ENCODE measurements at places on chromosomes 3 and 15. TPM values are rescaled to one million over a fixed set of nuclear protein-coding genes. Genes with fewer than 3 reads are reported as not detected.

DNA sequence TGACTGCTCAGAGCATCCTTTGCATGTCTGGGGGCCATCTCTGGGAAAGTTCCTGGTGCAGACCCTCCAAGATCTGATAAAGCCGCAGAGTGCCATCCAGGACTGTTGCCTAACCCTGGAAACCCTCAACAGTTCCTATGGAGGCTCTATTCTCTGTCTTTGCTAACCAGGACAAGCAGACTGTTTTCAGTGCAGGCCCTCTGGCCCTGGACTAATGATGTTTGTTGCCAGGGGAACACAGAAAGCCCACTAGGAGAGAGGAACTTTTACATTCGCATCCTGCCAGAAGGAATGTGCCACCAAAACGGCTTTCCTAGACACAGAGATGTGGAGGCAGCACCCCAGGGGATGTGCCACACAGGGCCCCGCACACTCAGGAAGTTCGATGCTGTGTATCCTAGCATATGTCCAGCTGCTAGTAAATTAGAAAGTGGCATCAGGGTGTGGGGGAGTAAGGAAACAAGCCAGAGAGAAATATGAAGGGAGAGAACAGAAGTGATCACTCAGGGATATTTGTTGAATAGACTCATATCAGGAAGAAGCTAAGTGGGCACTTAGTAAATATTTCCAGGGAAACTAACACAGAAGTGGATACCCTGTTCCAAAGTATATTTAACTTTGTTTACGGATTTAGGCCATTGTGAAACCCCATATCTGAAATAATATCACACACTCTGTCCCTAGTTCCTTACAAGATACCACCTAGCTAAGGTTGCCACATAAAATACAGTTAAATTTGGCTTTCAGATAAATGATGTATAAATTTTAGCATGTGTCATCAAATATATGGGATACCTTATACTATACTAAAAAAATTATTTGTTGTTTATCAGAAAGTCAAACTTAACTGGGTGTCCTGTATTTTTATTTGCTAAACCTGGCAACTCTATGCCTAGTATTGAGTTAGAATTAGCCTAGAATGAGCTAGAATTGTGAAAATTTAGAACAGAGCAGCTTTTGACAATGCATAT is 29.9 kb upstream of the TMOD3 start:
- DNase-seq: no peak

GRCh38 chr3:72147600-72147999 is 362.7 kb upstream of the PROK2 start:
- no peak for DNase-seq

DNA sequence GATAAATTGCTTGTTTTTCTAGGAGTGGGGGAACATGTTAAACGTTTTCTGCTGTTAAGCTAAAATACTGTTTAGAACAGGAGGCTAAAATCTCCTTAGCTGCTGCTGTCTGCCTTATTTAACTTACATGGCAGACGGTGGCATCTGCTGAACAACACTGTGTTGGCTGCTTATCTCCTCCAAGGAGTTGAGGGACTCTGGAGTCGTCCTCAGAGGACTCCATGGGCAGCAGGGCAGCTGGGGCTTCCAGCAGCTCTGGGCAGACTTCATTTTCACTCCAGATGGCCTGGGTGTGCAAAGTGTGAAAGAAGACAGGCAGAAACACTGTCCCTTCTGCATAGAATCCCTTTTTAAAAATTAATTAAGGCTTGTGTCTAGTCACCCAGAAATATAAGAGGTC is 52.9 kb upstream of the NUDT16 start:
- no peak for DNase-seq

DNA sequence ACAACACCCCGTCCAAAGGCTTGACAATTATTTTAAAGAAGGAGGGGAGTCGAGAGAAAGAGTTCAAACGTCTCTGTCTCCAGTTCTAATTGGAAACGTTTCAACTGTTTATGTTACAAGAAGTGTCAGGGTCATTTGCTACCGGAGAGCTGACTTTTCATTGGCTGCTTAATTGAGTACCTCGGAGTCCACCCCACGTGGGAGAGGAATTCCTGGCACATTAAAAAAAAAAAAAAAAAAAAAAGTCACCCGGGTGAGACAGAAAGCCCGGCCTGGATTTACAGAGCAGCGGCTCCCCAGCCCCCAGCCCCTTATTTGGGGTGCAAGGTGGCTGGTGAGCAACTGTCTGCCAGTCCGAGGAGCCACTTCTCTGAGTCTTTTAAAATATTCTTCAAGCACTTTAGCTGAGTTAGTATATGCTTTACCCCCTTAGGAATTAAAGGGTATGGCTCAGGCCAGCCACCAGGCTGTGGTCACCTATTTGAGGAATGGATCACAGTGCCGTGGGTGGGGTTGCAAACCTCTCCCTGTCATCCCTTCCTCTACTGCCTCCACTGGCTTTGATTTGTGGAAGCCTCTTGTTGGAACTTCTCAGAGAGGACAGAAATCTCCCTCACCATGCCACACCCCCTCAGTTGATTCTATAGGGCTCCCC is 3.9 kb upstream of the TLE3 start:
- peak; percentile 88 for DNase-seq

DNA sequence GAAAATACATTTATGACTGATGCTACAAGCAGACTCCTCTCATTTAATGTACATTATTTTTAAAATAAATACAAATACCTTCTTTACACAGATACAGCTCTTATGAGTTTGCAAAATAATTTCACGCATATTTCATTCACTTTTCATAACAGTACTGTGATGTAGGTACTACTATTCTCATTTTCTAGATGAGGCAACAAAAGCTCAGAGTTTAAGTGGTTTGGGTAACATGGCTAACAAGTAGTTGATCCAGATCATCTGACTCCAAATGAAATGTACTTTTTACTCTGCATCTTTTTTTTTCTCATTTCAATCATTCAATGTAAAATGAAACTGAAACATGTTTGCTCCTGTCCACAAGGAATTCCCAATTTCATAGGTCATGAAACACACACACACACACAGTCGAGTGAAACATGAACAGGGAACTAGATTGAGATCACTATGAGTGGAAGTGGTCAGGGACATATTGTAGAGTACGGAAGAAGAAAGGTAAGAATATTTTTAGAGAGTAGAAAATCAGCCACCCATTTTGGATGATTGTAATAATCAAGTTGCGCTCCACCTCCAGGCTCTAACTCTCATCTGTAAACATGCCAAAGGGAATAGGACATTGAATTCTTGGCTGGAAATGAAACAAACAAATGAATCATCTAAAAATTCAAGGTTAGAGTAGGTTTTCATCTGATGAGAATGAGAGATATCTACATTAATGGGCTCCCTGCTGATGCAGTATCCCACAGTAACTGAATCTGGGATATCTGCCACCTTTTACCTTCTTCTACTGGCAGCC is 92.4 kb downstream of the CLDN1 start:
- no peak for DNase-seq

DNA sequence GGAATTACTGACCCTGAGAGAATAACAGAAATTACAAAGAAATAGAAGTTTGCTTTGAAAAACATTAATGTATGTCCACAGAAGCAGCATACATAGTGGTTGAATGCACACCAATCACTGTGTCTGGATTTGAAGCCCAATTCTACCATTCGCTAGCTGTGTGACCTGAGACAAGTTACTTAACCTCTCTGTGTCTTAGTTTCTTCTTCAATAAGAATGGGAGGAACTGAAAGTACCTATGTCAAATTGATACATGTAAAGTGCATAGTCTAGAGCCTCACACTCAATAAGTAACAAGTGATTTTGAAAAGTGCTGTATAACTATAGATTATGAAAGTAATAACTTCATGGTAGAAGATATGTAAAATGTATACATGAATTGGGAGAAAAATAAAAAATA is 457.8 kb downstream of the FOXP1 start:
- DNase-seq: no peak

DNA sequence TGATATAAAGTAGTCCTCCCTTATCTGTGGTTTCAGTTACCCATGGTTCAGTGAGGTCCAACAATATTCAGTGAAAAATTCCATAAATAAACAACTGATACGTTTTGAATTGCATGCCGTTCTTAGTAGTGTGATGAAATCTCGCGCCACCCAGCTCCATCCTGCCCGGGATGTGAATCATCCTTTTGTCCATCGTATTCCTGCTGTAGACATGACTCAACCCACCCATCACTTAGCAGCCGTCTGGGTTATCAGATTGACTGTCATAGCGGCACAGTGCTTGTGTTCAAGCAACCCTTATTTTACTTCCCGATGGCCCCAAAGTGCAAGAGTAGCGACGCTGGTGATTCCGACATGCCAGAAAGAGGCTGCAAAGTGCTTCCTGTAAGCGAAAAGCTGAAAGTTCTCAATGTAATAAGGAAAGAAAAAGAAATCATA is 48.0 kb upstream of the MEX3B start:
- no peak for DNase-seq

DNA sequence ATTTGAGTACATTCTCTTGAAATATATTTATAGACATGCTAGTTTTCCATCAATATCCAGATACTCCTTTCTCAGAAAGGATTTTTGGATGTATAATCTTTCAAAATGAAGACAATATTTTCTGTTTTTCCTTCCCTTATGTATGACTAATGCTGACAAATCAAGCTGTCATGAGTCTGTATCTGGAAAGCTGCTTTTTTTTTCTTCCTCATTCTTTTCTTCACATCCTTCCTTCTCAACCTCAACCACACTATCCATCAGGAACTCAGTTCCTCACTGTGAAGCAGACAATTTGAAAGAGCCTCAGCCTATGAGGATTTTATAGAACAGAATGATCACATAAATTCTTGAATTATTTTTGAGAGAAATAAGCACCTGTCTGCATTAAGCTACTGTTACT is 335.9 kb upstream of the EPHA6 start:
- DNase-seq: no peak

DNA sequence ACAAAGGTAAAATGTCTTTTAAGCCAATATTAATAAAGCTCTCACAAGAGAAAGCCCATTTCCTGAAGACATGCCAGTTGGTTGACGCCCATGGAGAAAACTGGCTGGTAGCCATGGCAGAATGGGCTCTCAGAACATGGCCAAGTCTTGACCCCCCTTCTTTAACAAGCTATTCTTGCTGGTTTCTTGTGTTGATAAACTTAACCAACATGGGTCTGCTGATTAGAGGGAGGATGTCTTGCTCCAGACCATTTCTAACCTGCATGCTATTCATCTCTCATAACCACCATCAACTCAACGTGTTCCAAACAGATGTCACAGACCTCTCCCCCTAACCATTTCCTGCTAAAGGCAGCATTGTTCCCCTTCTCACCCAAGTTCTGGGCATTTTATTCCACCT is 25.7 kb downstream of the NTRK3 start:
- DNase-seq: no peak

GRCh38 chr3:194777729-194778128 is 92.0 kb downstream of the FAM43A start:
- no peak for DNase-seq

The TTC21A gene
- total RNA-seq: 5.1 TPM

The UPK1B gene
- not detected for total RNA-seq

DNA sequence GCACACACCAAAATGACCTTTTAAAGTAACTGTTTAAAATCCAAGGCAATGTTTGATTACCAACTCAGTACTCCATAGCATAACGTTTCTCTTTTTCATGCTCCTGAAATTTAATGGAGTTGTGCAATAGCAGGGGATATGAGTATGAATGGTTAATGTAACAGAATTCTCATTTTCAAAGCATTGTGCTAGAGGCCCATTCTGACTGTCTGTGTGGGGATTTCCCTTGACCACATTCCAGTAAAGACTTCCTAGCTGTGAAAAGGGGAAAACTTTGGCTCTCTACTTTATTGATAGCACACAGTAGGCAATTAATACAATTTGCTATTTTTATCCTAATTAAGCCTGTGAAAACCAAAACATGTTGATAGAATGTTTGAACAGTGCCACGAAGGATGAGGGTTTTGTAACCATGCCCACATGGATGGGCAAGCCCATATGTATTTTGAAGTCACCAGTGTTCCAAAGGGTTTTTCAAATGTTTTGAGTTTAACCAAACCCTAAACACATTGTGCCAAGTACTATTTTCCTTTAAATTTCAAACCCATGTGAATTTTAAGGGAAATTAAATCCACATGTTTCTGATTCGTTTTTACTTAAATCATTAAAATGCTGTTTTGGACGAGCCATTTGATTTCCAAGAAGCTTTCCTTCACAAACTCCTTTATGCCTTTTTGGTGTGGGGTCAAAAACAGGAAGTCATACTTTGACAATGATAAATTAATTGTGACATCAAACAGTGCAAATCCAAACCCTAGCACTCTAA is 261.2 kb downstream of the SHOX2 start:
- DNase-seq: no peak

The WDR93 gene
- total RNA-seq: 0.27 TPM

The CHCHD4 gene
- 6.7 TPM for total RNA-seq

The DAZL gene
- not detected for total RNA-seq

The HESX1 gene
- total RNA-seq: 2.2 TPM

DNA sequence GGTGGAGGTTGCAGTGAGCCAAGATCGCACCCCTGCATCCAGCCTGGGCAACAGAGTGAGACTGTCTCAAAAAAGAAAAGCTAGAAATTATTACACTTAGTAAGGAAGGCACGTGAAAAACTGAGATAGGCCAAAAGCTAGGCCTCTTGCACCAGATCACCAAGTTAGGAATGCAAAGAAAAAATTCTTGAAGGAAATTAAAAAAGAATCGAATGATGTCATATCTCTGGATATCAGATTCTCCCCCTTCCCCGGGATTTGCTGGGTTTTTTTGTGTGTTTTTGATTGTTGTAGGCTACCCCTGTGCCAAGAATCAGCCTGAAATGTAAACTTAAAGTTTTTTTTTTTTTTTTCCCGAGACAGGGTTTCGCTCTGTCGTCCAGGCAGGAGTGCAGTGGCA is 17.4 kb downstream of the PTPN23 start:
- DNase-seq: no peak

DNA sequence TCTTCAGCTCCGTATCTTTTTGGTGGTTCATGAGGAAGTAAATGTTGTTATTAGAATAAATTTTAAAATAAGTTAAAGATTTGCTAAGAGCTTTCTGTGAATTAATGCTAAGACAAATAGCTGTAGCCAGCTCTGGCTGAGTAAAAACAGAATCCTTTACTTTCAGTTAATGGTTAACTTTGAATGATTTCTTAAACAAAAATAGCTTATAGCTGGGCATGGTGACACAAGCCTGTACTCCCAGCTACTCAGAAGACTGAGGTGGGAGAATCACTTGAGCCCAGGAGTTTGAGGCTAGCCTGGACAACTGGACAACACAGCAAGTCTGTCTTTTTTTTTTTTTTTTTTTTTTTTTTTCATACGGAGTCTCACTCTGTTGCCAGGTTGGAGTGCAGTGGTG is 25.0 kb downstream of the TCAIM start:
- DNase-seq: no peak

- no peak for DNase-seq
These were observed 614.0 kb upstream of the AGTR1 start for GRCh38 chr3:148083526-148084182.

The KLHL40 gene
- total RNA-seq: under 0.01 TPM

All from hematopoietic multipotent progenitor cell (in vitro differentiated cells).